ENCODE measurements at places on chromosomes 6 and 20.

DNA sequence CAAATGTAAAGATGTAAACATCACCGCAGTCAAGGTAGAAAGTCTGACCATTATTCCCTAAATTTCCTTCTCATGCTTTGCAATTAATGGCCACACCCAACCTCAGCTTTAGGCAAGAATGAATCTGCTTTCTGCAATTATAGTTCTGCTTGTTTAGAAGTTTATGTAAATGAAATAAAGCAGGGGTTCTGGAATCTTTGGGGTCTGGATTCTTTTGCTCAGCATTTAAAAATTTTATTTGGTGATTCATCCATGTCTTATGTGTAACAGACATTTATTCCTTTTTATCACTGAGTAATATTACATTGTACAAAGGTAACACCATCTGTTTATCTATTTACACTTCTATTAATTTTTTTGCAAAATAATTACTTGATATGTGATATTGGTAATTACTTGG is 613.6 kb downstream of the UTRN start:
- no peak for DNase-seq

DNA sequence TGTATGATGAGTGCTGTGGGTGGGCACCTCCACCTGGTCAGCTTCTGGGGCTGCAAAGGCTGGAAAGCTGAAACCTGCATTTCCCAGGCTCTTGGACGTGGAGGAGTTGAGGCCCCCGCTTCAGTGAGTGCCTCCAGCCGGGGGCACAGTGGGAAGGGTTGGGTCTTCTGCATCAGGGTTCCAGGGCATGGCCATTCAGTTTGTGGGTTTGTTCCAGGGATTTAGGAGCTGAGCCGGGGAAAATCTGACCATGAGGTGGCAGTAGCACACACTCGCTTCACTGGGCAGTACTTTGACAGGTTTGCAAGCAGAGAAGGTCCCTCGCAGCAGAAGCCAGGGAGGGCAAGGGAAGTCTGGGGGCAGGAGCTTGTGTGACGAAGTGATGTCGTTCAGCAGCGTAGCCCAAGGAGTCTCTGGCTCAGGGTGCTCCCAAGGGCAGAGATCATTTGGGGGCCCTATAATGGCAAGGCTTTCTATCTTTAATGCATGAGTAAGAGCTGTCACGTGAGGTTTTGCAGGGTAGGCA is 69.5 kb upstream of the SULF2 start:
- peak; percentile 27 for DNase-seq

DNA sequence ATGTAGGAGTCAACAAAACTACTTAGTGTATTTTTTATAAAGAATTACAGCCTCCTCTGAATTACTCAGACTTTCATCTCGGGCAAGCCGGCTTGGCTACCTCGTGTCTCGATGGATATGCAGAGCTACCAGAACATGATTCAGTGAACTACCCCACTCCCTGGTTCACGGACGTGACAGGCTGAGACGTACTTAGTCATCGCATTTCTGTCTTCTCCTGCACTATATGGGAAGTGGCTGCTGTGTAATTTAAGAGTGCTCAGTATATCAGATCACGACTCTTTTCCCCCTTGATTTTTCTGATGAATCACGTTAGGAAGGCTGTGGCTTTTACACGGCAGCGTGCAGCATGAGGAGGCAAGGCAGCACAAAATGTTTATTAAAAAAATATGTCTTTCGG is 302.7 kb upstream of the ZFP64 start:
- DNase-seq, result no peak

GRCh38 chr20:32045999-32046398 is 6.0 kb upstream of the HCK start:
- DNase-seq, result no peak

- DNase-seq, result no peak
Measured at GRCh38 chr6:146890172-146890571, 291.4 kb downstream of the ADGB start.

- DNase-seq, result no peak
Measured at GRCh38 chr6:160069050-160069454, 52.6 kb upstream of the SLC22A1 start.

GRCh38 chr6:55437141-55437540 is 109.9 kb downstream of the GFRAL start:
- DNase-seq, result no peak

DNA sequence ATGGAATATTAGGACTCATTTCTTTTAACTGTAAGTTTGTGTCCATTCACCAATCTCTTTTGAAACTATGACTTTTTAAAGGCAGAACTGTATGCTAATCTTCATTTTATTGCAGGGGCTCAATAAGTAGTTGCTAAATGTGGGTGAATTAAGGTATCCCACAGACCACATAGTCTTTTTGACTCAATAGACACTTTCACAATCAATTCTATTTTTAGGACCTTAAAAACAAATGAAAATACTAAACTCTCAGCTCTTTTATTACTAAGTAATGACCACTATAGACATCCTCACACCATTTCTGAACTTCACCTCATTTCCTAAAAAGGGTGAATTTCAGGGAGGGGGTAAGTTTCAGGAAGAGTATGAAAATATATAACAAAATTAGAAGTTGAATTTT is 106.8 kb upstream of the BEND6 start:
- DNase-seq, result no peak

DNA sequence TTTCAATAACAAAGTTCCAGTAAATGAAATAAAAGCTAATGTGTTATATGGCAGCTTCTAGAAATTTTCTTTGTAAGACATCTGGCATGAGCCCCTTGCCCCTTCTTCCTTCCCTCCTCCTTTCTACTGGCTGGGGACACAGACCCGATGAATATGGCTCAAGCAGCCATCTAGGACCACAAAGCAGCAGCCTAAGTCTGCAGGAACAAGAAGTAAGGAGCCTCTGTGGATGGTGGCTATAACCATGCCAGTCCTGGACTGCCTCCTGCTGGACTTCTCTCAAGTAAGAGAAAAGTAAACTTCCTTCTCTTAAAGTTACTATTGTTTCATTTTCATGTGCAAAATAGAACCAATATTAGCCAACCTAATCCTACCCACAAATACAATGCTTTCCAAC is 114.9 kb upstream of the DST start:
- peak; percentile 52 for DNase-seq

GRCh38 chr20:17223553-17223952 is 3.3 kb upstream of the PCSK2 start:
- no peak for DNase-seq

GRCh38 chr20:4329232-4329631 is 313.9 kb upstream of the RNF24 start:
- peak; percentile 7 for DNase-seq

GRCh38 chr6:118705544-118706491 is 54.4 kb upstream of the CEP85L start:
- DNase-seq, result peak; percentile 20

GRCh38 chr20:38238829-38239228 is 21.7 kb downstream of the KIAA1755 start:
- no peak for DNase-seq

- no peak for DNase-seq
Measured at GRCh38 chr6:89268776-89269175, 46.3 kb downstream of the GABRR2 start.

GRCh38 chr6:14305131-14305530 is 187.6 kb downstream of the CD83 start:
- no peak for DNase-seq

GRCh38 chr20:47740862-47741184 is 44.5 kb downstream of the SULF2 start:
- DNase-seq, result no peak

DNA sequence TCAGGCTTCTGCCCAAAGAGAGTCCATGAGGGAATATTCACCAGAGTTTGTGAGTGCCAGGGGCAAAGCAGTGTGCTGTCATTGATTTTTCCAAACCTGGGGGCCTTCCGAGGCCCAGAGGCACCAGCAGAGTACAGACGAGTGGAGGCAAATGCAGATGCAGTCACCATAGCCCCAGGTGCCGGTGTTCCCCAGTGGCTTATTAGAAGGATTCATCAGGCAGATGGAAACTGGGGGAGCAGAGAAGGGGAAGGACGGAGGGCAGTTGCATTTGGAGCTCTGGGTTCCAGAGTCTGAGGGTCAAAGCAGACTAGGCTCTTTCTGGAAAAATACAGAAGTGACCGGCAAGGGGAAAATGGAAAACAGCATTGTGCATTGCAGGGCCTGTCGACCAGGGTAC is 184.2 kb downstream of the ANKRD60 start:
- DNase-seq, result no peak

DNA sequence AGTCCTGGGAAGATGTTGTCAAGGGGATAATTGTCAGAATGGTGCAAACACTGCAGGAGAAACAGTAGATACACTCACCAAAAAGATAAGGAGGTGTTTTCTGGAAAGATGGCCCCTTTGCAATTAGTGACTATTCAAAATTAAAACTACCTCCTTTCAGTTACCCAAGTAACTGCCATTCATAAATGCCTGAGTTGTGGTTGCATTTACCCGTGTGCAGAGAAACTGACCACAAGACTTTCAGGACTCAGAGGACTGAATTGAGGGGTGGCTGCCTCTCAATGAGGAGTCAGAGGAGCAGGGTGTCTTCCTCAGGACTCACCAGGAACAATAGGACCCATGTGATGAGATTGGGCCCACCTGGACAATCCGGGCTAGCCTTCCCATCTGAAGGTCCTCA is 39.0 kb downstream of the GCM1 start:
- no peak for DNase-seq

DNA sequence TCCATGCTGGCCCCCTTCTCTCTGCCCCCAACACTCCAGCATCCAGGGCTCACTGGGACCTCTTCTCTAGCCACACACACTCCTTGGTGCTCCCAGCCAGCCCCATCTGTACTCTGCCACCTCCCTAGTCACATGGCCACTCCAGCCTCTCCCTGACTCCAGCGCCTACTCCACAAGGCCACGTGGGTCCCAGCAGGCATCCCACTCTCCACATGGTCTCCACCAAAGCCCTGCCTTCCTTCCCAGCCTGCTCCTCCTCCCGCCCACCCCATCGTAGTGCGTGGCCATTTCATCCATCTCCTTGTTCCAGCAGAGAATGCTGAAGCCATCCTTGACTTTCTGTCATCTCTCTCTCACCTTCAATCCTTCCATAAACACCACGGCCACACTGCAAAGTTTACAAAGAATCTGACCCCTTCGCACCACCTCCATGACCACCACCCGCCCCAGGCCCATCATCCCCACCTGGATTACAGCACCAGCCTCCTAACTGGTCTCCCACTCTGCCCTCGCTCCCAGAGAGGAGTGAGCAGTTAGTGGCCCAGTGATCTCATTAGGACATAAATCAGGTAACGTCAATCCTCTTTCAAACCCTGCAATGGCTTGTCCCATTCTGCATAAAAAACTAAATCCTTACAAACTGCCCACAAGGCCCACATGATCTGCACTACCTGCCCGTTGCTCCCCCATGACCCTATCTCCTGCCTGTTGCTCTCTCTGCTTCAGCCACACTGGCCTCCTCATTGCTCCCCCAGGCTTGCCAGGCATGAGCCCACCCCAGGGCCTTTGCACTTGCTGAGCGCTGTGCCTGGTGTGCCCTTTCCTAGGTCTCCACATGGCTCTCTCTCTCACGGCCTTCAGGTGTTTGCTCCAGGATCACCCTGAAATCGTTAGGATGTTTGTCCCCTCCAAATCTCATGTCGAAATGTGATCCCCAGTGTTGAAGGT is 96.2 kb downstream of the GRM4 start:
- no peak for DNase-seq

GRCh38 chr6:128240024-128240428 is 280.4 kb downstream of the PTPRK start:
- DNase-seq, result peak; percentile 1

DNA sequence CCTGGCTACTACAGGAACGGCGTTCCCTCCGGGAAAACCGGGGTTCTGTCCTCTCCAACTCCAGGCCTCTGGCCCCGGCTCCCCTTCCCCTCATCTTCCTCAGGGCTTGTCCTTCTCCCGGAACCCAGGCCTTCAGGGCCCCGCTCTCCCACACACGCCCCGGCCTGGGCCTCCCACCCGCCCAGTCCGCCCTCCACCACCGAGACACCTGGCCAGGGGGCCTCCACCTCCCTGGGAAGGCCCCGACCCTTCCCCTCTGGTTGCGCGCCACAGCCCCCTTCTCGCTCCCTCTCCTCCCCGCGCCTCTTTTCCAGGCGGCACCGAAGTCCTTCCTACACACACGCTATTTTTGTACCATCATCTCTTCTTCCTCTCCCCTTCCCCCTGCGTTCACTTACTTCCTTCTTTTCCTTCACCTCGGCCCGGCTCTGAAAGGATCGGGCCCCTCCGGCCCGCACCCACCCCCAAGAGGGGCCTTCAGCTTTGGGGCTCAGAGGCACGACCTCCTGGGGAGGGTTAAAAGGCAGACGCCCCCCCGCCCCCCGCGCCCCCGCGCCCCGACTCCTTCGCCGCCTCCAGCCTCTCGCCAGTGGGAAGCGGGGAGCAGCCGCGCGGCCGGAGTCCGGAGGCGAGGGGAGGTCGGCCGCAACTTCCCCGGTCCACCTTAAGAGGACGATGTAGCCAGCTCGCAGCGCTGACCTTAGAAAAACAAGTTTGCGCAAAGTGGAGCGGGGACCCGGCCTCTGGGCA is 1.3 kb upstream of the SIRPA start:
- DNase-seq, result peak; percentile 40

- DNase-seq, result peak; percentile 71
Measured at GRCh38 chr20:54680872-54681619, 205.7 kb downstream of the DOK5 start.

DNA sequence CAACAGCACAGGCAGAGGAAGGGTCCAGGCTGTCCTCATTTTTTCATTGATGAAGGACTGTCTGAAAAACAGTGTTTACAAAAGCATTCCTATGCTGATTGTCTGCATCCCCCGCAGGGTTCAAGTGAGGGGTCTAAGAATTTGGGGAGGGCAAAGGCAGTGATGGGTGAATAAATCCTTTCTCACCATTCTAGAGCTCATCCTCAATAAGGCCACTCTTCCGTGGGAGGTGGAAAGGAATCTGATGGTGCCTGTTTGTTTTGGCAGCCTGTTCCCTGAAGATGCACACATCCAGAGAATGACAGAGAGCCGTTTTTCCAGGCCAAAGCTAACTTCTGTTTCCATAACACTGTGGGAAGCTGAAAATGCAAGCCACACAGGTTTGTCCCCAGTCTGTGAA is 164.5 kb downstream of the MOXD1 start:
- no peak for DNase-seq

DNA sequence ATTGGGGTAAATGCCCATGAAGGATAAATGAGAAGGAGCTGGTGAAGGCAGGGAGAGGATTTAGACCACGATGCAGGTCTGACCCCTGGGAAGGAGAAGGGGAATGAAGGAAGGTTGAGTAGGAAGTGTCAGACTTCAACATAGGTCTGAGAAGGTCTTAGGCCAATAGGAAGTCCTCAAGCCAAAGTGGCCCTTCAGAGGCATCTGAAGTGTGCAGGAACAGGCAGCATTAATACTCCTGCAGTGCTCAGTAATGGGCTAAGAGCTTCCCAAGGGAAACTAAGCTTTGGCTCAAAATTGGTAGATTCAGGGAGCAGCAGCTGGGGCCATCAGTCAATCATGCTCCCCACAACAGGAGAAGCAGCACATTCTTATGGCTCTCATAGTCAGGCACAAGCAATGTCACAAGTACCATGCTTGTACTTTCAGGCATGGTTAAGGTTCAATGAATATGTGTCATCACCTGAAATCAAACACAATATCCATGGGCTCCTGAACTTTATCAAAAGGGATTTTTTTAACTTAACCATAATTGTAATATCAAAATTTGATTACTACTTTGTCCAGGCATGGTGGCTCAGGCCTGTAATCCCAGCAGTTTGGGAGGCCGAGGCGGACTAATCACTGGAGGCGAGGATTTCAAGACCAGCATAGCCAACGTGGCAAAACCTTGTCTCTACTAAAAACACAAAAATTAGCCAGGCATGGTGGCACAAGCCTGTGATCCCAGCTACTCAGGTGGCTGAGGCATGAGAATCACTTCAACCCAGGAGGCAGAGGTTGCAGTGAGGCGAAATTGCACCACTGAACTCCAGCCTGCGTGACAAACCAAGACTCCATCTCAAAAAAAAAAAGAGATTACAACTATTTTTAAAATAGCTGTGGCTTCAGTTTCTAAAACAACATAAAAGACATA is 9.9 kb downstream of the RALGAPA2 start:
- no peak for DNase-seq

All from hematopoietic multipotent progenitor cell treated with erythropoietin and hydrocortisone succinate and interleukin-3 and kit ligand, for 6 days (in vitro differentiated cells).